Fibroblast of skin of abdomen (primary cell): ENCODE measurements at places on chromosomes 3 and 15.

DNA sequence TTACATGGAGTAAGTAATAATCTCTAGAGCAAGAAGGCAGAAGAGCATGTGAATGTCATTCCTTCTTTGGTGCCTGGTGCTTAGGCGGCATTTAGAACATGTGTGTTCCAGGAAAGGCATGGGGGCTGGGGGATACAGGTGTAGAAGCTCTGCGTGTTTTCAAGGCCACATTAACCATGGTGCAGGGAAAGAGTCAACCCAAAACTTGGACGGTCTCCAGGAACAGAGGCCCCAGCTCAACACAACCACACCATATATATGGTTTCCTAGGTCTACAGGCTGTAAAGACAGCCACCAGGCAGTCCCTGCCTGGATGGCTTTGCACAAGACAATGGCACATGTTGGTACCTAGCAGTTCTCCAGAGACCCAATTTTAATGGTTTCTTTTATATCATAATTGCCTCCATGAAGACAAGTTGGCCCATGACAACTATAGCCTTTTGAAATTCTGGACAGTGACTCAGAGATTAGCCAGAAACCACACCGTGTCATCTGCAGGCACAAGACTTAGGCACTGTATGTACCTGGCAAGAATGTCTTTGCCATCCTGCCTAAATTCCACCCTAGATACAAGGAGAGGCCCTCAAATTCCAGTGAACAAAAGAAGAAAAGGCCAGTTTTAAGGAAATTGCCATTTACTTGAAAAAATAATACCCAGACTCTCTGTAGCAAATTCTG is 25.0 kb upstream of the DGKG start:
- no peak for DNase-seq

DNA sequence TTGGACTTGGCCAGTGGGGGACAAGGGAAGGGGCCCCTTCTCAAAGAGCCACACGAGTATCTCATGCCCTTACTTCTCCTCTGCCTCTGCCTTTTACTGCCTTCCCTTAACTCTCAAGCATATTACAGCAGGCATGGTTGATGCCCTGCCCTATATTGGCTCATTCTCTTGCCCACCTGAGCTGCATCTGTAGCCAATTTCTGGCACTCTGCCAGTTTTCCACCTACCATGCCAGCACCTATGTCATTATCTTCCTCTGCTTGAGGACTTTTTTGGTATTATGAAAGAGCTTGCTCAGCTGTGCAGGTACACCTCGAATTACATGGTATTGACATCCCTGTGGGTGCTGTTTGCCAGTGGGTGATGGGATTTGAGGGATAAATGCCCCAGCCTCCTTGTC is 181.8 kb downstream of the OXSM start:
- DNase-seq = no peak

DNA sequence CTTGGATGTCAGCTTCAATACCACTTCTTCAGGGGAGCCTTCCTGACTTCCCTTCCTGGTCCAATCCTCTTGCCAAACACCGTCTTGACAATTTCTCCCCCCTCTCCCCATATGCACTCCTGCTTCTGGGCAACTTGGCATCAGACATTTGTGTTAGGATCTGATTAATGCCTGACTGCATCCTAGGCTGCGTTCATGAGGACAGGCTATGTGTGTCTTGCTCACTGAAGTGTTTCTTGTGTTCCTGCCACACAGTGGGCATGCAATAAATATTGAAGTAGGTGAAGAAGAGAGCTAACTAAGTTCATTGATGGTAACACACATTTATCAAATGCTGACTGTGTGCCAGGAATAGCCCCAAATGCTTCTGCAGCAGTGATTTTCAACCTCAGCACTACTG is 36.4 kb upstream of the WNT5A start:
- DNase-seq = no peak

DNA sequence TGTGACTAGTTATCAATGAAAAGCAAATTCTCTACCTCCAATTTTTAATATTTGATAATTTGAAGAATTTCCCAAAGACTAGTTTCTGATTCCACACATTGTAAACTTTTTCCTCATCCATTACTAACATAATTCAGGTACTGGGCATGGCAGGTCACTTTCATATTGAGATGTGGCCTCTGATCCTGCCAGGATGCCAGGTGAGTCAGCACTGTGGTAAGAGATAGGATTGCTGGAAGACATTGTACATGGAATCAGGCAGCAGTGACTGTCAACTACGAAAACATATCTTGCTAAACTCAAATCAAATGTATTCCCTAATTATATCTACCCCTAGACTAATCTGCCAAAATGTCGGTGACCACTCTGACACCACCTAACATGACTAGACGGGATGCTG is 33.2 kb upstream of the POU1F1 start:
- no peak for DNase-seq

- no peak for DNase-seq
Observed at GRCh38 chr3:73459711-73460110, 165.0 kb downstream of the PDZRN3 start.

GRCh38 chr3:123941121-123941520 is 19.9 kb downstream of the CCDC14 start:
- peak; percentile 27 for DNase-seq

DNA sequence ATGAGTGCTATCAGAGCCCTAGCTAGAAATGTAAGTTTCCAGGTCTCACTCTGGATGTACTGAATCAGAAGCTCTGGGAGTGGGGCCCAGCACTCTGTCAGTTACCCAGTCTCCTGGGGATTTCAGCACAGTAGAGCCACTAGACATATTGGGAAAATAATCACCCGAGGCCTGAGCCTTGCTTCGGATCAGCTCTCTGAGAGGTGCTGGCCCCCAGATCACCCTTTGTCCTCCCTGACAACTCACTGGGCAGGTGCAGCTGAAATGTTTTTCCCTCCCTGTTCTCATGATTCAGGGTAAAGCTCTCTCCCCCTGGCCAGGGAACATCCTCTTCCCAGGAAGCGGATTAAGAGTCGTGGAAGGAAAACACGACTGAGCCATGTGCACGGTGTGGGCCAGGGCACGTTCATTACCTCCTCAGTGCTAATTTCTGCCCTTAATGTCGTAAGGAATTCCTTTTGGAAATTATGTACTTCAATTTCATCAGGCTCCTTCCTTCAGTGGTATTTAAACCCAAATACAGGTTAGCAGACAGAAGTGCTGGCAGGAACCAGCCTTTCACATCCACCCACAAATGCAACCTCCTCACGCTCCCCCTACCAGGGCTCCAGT is 296.7 kb upstream of the LYSMD4 start:
- DNase-seq = no peak

- DNase-seq = peak; percentile 68
Observed at GRCh38 chr15:63718590-63719035, 115.1 kb downstream of the HERC1 start.

DNA sequence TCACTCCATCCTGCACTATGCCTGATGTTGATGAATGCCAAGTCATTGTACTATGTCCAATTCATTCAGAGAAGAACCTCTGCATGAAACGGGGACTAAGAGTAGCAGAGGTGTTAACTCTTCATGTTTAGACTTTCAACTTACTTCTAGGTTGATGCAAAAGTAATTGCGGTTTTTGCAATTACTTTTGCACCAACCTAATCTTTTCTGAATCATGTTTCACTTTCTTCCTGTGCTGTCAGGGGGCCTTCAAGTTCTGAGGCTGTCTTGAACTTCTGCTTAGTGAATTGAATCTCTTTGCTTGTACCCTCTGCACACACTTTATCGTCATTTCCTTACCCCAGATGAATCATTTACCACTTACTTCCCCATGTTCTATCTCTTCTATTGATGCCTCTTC is 636.2 kb downstream of the NAALADL2 start:
- DNase-seq = no peak

GRCh38 chr15:45091161-45091560 is 22.8 kb downstream of the DUOX2 start:
- peak; percentile 17 for DNase-seq
